ENCODE measurements at places on chromosomes 11 and 22. TPM values are rescaled to one million over a fixed set of nuclear protein-coding genes. Genes with fewer than 3 reads are reported as not detected.

DNA sequence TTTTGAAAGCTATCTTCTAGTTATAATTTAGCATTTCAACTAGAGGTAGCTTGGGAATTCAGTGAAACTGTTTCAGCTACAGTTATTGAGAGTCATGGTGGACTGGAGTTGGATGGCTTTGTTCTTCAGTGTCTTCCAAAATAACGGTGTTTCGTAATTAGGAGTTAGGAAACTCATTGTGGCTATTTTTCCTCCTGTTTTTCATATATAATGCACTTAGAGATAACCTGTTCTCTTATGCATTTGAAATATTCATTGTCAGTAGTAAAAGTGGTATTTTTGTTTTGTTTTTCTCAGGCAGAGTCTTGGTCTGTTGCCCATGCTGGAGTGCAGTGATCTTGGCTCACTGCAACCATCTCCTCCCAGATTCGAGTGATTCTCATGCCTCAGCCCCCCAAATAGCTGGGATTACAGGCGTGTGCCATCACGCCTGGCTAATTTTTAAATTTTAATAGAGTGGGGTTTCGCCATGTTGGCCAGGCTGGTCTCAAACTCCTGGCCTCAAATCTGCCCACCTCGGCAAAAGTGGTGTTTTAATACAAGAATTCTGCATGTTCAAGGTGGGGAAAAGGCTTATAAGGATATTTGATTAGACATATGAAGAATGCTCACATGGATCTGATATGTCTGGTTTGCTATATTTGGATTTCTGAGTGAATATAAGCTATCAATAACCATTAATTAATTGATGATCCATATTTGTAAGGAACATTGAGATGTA, 12.7 kb downstream of the PDHX start:
- peaks cover 4% of the 10 kb centered on the region for H3K4me1 ChIP-seq
- H3K4me3 ChIP-seq = no peak overlapping the region
- H3K36me3 ChIP-seq = no peaks in the 10 kb centered on the region
- H3K27me3 ChIP-seq = no peaks in the 10 kb centered on the region
- H3K27ac ChIP-seq = no peak overlapping the region
- no peak for DNase-seq

DNA sequence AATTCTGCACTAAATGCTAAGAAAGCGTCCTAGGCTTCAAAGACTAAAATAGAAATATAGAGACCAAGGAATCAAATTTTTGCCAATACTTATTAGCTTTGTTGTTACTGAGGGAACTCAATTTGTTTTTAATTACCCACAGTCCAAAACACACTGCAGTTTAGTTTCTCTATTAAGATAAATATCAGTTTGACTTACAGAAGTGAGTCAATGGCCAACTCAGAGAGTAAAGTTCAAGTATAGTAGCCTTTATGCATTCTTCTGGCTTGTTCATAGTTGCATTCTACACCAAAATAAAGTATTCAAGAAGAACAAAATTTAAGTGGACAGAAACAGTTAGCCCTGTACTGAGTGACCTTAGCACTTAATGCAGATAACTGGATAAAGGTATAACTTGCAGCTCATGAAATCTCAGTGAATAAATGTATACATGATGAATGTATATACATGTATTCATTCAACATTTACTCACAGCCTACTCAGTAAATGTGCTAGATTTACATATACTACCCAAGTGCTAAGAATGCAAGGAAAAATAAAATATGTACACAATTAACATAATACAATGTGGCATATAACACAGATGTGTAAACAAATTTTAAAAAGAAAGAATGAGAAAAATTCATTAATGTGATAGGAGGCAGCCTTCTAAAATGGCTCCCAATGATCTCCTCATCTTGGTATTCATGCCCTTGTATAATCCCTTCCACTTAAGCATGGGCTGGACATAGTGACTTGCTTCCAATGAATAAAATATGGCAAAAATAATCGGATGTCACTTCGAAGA, 9.7 kb upstream of the RNF141 start:
- peaks cover 3% of the 10 kb centered on the region for H3K4me1 ChIP-seq
- peak; percentile 65 for DNase-seq
- H3K4me3 ChIP-seq = no peak overlapping the region
- peak overlapping the region; percentile 5 for H3K27ac ChIP-seq
- no peaks in the 10 kb centered on the region for H3K36me3 ChIP-seq

DNA sequence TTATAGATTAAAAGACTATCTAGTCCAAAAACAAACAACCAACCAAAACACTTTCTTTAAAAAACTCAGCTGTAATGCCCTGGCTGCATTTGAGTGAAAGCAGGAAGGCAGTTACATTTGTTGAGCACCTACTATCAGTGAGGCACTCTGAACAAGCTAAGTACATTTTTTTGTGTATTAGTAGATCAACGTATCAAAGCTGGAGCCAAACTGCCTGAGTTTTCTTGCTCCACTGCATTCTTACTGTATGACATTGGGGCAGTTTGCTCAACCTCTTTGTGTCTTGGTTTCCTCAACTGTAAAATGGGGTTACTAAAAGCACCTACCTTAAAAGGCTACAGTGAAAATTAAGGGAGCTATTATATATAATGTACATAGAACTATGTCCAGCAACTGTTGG, 22.0 kb downstream of the COA4 start:
- peak; percentile 31 for DNase-seq
- H3K4me1 ChIP-seq = no peaks in the 10 kb centered on the region
- H3K27me3 ChIP-seq = no peaks in the 10 kb centered on the region
- H3K36me3 ChIP-seq = no peaks in the 10 kb centered on the region
- no peak overlapping the region for H3K4me3 ChIP-seq

DNA sequence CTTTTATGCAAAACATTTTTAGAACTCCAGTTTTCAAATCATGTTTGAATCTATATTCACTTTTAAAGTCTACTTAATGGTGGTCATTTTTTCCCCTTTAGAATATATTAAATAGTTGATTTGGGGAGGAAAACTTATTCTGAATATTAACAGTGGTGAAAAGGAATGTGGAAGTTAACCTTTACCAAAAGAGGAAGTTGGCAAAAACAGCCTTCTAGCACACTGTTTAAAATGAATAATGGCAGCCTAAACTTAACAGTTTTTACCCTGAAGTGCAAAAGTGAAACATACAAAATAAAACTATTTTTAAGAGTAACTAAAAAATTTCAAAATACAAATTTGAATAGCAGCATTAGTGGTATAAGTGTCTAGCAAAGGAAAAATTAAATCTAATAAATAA, 86.4 kb downstream of the GRK3 start:
- no peaks in the 10 kb centered on the region for H3K36me3 ChIP-seq
- H3K27ac ChIP-seq = no peak overlapping the region
- no peaks in the 10 kb centered on the region for H3K27me3 ChIP-seq
- no peak for DNase-seq
- no peak overlapping the region for H3K4me3 ChIP-seq

DNA sequence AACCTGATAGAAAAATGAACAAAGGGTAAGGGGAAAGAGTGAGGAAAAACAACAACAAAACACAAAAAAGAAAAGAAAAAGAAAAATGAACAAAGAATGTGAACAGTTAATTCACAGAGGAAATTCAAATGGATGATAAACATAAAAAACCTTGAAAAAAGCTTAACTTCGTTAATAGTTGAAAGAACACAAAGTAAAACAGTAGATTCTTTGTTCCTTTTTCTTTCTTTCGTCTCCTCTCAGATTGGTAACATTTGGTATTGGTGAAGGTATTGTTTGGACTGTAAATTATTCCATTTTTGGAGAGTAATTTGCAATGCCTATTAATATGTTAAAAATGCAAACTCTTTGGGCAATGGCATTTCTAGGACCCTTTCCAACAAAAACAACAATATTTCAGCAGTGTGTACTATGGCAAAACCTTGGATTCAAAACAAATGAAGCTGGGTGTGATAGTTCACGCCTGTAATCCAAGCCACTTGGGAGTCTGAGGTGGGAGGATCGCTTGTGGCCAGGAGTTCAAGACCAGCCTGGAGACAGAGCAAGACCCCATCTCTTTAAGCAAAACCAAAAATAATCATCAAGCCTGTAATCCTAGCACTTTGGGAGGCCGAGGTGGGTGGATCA, 3.3 kb upstream of the BACE1 start:
- no peak overlapping the region for H3K4me3 ChIP-seq
- H3K4me1 ChIP-seq = peaks cover 7% of the 10 kb centered on the region
- H3K36me3 ChIP-seq = no peaks in the 10 kb centered on the region
- no peaks in the 10 kb centered on the region for H3K27me3 ChIP-seq
- no peak overlapping the region for H3K27ac ChIP-seq

DNA sequence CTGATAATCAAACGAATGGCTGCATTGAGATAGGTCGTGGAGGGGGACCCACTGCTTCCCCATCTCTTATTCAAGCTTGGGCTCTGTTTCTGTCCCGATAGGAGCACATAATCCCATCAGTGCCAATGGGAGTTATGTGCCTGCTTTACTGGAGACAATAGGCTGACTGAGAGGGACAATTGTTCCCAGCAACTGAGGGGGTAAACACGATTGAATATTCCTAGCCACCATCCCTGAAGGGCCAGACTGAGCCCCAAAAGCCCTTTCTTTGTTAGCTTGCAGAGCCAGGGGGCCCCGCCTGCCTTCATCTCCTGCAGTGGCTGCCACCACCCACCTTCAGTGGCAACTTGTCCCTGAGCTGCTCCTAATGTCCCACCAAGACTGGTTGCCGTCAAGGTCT, 172.8 kb upstream of the NAV2 start:
- H3K4me3 ChIP-seq = no peak overlapping the region
- H3K27me3 ChIP-seq = peaks cover 10% of the 10 kb centered on the region
- DNase-seq = no peak

- H3K4me3 ChIP-seq = no peak overlapping the region
- H3K36me3 ChIP-seq = no peaks in the 10 kb centered on the region
- H3K27me3 ChIP-seq = no peaks in the 10 kb centered on the region
- no peak overlapping the region for H3K27ac ChIP-seq
These were observed 197.9 kb downstream of the BRD1 start for GRCh38 chr22:49629586-49630447.

DNA sequence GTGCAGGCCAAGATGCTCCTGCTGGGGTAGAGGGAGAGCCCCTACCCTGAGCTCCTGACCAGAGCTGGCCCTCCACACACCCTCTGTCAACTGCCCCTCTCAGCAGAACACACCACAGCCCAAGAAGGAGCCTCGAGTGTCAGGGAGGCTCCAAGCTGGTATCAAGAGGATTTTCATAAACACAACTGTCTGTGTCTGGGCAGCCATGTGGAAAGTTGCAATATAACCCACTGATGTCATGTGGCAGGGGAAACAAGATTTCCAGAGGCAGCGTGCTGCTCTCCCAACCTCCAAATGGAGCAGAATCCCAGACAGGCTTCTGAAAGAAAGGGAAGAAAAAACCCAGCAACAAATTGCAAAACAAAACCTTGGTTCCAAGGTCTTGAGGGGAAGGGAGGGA, 569.9 kb downstream of the BUD13 start:
- no peaks in the 10 kb centered on the region for H3K36me3 ChIP-seq
- no peak for DNase-seq
- H3K4me1 ChIP-seq = no peaks in the 10 kb centered on the region
- H3K4me3 ChIP-seq = no peak overlapping the region
- no peak overlapping the region for H3K27ac ChIP-seq

Gene OR52H1
- total RNA-seq = 0.51 TPM

Gene HTR3A
- total RNA-seq = not detected

Gene C11orf42
- not detected for total RNA-seq

Gene CD3D
- total RNA-seq = not detected

Gene MRGPRF
- 84.2 TPM for total RNA-seq

Data from fibroblast of lung (primary cell).